Vein endothelial cell (primary cell): ENCODE measurements at places on chromosomes 6 and 20. TPM values are rescaled to one million over a fixed set of nuclear protein-coding genes. Genes with fewer than 3 reads are reported as not detected.

The CST2 gene
- total RNA-seq, result not detected in 2 replicates

The SNAI1 gene
- total RNA-seq, result 5.3 and 6.5 TPM in 2 replicates

The CST1 gene
- 4.2 TPM in 1 of 2 replicates, not detected in the other for total RNA-seq

The PTCHD4 gene
- 23.5 and 24.5 TPM in 2 replicates for total RNA-seq

The SRMS gene
- total RNA-seq, result not detected in 2 replicates

The ATXN1 gene
- 22.2 and 31.4 TPM in 2 replicates for total RNA-seq

The DAAM2 gene
- total RNA-seq, result 0.10 and 0.33 TPM in 2 replicates

The HLA-DOA gene
- not detected in 2 replicates for total RNA-seq

The EIF6 gene
- total RNA-seq, result 140 and 151 TPM in 2 replicates

The ELOVL2 gene
- total RNA-seq, result not detected in 2 replicates

The CGA gene
- not detected in 2 replicates for total RNA-seq

The C6orf132 gene
- total RNA-seq, result 0.38 and 0.65 TPM in 2 replicates

The HTR1B gene
- total RNA-seq, result 31.8 and 34.0 TPM in 2 replicates

The MCHR2 gene
- not detected in 2 replicates for total RNA-seq

The GSTA1 gene
- not detected in 2 replicates for total RNA-seq

The TFAP2C gene
- total RNA-seq, result under 0.01 TPM in 1 of 2 replicates, not detected in the other

The DNMT3B gene
- 3.3 and 3.7 TPM in 2 replicates for total RNA-seq

The EPPIN gene
- total RNA-seq, result not detected in 2 replicates

The OTOR gene
- total RNA-seq, result not detected in 2 replicates

The SEL1L2 gene
- total RNA-seq, result not detected in 2 replicates

The RRBP1 gene
- total RNA-seq, result 93.9 and 94.7 TPM in 2 replicates

The C6orf58 gene
- 0.38 and 0.65 TPM in 2 replicates for total RNA-seq

The FAM209B gene
- total RNA-seq, result not detected in 2 replicates

The CRIP3 gene
- not detected in 2 replicates for total RNA-seq

The GPLD1 gene
- 0.19 and 0.33 TPM in 2 replicates for total RNA-seq

The SRXN1 gene
- 43.9 and 52.3 TPM in 2 replicates for total RNA-seq

The MOXD1 gene
- 0.29 TPM in 1 of 2 replicates, not detected in the other for total RNA-seq

The TRIM10 gene
- total RNA-seq, result not detected in 2 replicates

The DUSP15 gene
- 0.19 and 0.65 TPM in 2 replicates for total RNA-seq

The NOTCH4 gene
- total RNA-seq, result 53.6 and 68.6 TPM in 2 replicates
